ENCODE measurements at places on chromosomes 7 and 10.

- DNase-seq: no peak
These were observed 128.4 kb downstream of the BICC1 start for GRCh38 chr10:58641095-58641531.

- peak; percentile 92 for DNase-seq
These were observed 10.1 kb upstream of the C10orf95 start for GRCh38 chr10:102461187-102462054.

DNA sequence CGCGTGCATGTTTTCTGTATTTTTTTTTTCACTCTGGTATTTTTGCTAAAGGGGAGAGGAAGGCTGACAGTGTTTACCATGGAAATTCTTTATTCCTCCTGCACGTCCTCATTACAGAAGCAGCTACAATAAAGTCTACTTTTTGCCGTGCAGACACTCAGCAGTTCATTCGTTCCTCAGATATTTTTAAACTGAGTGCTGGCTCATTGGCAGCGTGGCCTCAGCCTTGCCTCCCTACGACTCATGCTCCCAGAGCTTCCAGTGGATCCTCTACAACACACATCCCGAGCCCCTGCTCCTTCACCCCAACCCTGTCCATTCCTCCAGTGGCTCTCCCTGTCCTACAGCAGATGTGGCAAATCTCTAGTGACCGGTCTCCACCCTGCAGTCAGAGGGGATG, 239.2 kb upstream of the ZMIZ1 start:
- no peak for DNase-seq

DNA sequence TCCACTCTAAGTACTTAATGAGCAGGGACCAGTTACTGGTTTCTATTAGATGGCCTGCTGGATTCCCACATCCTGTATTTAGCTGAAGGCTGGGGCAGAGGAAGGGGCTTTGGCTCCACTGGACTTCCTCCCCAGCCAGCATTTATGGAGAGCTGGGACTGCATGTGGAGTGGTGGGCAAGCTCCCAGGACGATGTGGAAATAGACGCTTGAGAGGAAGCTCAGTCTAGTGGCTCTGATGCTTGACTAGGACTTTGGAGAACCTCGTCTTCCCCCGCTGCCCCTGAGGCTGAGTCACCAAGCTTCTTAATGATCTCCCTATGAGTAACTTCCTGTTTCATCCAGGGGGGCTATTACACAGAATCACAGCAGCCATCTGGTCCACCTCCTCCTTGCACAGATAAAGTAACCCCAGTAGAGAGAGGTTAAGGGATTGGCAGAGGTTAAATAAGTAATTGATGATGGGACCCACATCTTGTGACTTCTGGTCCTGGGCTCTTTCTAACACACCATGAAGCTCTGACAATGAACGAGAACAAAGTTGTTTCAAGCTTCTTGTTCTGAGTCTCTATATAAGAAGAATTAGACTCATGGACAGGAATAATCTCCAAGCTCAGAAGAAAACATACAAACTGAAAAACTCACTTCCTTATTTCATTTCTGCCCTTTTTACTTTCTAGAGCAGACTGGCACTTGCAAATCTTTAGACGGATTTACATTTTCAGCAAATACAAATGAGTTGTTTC, 126.2 kb downstream of the PRPF18 start:
- no peak for DNase-seq

DNA sequence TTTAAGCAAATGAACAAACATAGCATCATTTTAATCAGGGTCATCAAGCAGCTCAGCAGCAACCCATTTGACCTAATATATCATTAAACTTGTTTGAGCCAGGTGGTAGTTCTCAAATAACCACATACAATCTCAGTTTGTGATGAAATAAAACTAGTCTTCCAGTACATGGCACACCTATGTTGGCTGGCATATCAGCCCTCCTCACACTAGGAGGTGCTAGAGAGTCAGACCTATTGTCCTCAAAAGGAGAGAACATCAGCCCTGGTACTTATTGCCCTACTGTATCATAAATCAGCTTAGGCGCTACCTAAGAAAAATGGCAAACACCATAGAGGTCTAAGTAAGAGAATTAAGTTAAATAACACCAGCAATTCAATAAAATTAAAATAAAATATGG, 81.7 kb downstream of the CABCOCO1 start:
- DNase-seq: no peak

DNA sequence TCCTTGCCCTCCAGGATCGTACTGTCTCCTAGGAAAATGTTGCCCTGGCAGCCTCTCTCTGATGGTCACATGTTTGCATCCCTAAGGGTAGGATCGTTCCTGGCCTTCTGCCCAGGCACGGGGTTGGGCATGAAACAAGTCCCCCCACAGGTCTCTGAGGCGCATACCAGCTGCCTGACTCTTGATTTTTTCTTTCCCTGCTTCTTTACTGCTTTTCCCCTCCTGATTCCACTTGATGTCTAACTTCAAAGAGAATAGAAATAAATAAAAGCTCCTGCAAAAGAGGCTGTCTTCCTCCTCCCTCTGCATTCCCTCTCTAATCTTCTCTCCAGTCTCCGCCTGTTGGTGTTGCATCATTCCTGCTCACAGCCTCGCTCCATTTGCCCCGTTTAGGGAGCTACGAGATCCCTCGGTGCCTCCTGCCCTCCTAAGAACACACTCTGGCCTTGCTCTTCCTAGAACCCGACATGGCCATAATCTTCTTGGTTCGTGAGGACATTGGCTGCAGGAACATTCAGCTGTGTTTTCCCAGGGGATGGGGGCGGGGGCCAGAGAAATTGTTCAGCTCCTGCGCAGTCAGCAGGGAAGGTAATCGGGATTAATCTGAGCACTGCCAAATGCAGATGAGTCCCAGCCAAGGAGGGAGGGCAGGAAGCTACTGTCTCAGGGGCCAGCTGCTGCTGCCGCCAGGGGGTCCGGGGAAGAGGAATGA, 26.0 kb downstream of the LEP start:
- no peak for DNase-seq

DNA sequence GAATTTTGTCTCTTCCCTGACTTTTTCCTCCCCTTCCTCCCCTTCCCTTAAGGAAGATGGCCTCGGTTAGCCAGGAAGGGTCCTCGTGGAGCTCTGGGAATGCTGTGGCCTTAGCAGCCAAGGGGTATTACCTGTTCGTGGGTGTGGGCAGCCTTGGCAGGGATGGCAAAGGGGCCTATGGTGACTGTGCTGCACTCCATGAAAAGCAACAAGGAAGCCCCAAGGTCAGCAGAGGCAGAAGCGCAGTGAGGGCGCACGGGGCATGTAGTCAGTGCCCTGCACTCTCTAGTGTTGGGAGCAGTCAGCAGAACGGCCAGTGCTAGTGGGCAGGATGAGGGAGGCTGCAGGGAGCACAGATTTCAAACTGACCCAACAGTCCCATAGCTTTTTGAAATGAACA, 191.8 kb downstream of the ADARB2 start:
- no peak for DNase-seq

DNA sequence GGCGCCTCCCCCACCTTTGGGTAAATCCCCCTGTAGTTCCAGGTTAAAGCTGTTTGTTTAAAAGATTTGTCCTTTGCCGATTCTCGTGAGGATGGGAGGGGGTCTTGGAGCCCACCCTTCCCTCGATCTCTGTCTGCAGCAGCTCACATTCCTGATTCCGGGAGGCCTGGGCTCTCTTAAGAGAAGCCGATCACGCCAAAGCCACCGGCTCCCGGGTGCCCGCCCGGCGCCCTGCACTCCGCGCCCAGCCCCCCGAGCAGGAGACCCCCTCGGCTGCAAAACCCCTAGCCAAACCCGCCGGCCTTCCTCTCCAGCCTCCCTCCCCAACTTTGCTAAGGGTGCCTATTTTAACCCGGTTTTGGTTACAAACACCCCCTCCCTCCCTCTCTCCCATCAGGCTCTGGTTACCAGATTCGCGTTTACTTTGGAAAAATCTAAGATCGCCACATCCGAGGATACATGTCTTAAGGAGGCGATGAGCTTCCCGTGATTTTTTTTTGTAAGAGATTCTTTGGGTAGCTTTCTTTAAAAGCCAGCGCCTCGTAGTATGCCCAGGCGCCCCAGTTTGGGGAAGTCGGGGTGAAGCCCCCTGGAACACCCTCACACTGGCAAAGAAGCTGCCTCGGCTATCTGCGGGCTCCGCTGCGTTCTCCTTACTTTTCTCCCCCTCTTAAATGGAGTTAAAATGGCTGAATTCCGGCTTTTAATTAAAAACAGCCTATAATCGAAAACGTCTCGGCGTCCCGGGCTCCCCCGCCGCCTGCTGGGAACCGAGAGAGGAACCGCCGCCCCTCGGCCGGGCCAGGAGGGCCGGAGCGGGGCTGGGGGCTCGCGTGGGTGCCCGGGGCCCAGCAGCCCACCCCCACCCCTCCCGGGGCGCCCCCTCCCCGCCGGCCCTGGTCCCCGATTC, 983 bp downstream of the TNRC18 start:
- DNase-seq: no peak

DNA sequence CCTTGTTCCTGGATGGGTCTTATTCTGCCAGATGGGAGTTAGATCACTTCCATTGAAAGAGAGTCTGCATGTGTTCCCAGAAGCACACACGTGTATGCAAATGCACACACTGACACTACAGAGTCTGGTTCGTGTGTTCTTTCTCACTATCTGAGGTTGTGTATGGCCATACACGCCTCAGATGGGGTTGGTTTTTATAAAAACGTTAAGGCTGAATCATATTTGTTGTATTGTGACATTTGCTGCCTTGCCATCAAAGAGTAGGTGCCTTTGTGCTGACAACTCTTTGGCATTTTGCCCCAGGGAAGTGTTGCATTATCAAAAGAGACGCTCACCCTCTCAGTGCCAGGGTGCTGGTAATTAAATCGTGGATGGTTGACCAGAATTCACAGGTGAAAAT, 37.7 kb upstream of the HDAC9 start:
- no peak for DNase-seq

- DNase-seq: no peak
These were observed 43.8 kb downstream of the ADAMTS14 start for GRCh38 chr10:70715853-70716795.

GRCh38 chr7:128017862-128018845, 13.1 kb downstream of the LRRC4 start:
- no peak for DNase-seq

DNA sequence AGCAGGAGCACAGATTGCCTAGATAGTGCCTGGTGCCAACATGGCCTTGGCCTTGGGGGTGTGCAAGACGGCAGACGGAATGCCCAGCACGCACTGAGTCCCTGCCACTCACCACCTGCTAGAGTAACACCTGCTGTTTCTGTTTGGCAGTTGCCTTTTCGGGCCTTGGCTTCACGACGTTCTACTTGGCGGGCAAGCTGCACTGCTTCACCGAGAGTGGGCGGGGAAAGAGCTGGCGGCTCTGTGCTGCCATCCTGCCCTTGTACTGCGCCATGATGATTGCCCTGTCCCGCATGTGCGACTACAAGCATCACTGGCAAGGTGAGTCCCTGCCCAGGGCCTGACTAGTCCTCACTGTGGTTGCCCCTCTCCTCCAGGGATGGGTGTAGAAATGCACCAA, 118.0 kb downstream of the PLPP4 start:
- no peak for DNase-seq

GRCh38 chr7:55827577-55827976, 35.0 kb downstream of the SEPTIN14 start:
- DNase-seq: no peak

DNA sequence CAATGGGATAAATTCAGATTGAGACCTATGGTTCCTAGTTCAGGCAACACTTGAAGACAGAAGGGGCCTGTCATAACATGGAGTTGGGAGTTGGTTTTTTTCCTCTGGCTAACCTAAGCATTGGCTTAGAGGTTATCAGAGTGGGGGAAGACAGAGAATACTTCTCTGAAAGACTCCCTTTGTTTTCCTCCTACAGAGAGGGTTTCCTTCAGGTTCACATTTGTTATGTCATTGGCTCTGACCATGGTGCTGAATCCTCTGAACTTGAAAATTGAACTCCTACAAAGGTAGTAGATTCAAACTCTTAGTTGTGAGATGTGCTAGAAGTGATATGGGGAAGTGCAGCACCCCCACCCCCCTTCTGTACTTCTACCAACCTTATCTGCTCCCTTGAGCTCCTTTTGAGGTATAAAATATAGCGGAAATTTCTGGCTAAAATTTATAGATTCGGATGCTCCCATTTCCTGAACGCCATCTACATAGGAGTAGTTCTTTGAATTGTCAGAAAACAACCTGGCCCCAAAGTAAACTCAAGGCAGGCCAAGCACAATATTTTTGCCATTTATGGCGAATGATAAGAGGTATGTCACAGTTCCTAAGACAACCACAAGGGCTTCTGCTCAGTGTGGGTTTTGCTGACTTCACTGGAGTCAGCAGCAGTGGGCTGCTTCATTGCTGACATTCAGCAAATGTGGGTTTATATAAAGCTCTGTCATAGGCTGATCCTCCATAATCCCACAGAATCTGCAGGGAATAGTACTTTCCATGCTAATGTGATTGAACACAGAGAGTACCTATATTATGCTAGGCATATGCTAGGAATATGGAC, 131.6 kb upstream of the KLF14 start:
- peak; percentile 48 for DNase-seq

- no peak for DNase-seq
These were observed 58.1 kb downstream of the POLL start for GRCh38 chr10:101529725-101530553.

GRCh38 chr7:157253850-157254249, 83.0 kb upstream of the DNAJB6 start:
- no peak for DNase-seq

GRCh38 chr10:129375171-129375570, 91.9 kb upstream of the MGMT start:
- no peak for DNase-seq

- DNase-seq: no peak
These were observed 154.2 kb downstream of the VWC2 start for GRCh38 chr7:49927631-49928030.

- no peak for DNase-seq
These were observed 1.0 kb downstream of the ADCK2 start for GRCh38 chr7:140673774-140674155.

DNA sequence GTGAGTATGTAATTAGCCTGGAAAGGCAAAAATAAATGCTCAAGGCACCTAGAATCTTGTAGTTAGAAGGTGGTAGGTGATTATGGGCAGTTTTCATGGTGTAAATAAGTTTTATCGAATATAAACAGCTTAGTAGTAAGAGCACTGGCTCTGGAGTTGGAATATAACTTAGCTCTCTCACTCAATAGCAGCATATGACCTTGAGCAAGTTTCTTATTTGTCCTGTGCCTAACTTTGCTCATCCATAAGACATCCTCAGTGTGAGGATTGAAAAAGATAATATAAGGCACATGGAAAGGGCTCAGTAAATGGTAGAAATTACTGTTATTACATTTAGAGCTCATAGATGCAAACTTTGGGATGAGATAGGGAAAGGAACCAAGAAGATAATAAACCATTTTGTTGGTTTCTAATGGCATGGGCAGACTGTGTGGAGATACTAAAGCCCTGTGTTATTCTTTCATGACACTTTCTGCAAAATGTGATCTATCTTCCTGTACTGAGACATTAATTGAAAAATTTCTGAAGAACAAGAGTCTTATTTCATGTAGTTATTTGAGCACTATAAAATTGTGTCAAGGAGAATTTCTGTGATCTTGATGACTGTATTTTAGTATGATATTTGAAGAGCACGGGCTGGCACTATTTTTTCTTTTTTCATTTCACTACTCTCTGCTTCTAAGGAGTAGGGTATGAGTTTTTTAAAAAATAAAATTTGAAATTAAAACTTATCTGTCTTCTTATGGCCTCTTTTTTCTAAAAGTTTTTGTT, 3.1 kb downstream of the SLK start:
- DNase-seq: no peak

GRCh38 chr7:96416116-96416515, 94.2 kb upstream of the SLC25A13 start:
- no peak for DNase-seq
